ENCODE measurements at places on chromosomes 6 and 20.

DNA sequence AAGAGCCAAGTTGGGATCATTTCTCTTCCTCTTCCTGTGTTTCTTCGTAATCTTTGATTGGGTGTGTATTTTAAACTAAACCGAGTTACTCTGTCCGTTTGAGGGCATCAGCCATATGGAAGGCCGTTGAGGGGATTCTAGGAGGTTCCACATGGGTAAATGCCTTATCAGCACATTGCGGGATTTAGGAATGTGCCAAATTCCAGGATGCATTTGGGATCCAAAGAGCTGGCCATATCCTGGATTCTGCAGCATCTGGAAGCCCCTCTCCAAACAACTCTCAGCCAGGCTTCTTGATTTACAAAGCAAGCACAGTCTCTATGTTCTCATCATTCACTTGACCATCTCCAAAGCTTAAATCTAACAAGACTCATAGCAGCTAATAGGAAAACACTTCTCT, 67.6 kb upstream of the RIN2 start:
- DNase-seq: no peak

DNA sequence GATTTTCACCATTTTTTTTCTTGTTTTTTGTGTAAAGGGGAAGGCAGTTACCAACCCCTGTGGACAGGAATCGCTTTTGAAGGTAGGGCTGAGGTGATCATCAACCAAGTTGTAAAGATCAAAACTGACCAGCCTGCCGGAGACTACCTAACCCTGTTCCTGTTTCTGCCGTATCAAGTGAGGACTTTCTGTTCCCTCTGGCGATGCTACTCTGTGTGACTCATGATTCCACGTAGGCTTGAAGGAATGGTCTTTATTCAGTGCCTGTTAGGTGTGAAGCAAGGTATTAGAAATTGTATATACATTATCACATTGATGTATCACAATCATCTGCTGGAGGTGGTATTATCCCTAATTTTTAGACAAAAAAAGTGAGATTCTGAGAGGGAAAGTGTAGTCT, 161.3 kb downstream of the SOX4 start:
- DNase-seq: no peak

- no peak for DNase-seq
These were observed 80.1 kb upstream of the ID4 start for GRCh38 chr6:19757036-19757435.

DNA sequence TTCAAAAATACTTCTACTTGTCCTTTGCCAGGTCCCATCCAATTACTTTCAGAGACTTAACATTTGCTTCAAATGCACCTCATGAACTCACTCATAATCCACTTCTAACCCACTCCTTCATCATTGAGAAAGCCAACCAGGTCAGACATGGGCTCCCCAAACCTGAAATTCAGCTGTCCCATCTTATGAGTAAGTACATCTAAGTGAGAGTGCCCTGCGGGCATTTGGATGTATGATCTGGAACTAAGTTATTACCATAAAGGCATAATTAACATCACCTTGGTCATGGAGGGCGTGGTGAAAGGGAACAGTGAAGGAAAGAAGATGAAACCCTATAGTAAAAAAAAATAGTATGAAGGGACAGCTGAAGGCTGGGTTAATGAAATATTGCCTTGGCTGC, 896.8 kb downstream of the C6orf118 start:
- no peak for DNase-seq

GRCh38 chr6:118320652-118321051, 227.4 kb upstream of the PLN start:
- no peak for DNase-seq

DNA sequence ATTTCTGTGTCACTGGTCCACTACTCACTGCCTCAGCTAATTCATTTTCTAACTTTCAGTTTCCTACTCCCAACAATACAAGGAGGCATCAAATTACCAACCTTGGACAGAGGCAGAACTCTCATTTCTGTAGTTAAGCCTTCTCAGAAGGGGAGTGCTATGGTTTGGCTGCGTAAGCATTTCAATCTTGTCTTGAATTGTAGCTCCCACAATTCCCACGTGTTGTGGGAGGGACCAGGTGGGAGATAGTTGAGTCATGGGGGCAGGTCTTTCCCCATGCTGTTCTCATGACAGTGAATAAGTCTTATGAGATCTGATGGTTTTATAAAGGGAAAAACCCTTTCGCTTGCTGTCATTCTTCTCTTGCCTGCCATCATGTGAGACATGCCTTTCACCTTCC, 22.9 kb downstream of the HLA-DRA start:
- DNase-seq: no peak

DNA sequence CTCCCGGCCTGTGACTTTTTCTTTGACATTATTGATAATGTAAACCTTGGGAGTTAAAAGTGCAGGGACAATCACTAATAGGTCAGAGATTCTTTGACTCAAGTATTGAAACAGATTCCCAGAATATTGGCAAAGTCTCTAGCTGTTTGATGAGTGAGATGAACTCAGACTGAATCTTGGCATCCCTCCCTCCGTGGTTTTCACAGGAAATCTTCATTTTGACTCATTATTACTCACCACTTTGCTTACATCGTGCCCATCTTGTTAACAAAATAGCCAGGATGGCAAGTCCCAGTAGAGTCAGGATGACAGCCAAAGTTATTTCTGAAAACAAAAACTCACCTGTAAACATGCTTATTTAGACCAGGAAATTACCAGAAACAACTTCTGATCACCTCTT, 2.0 kb downstream of the TSBP1 start:
- DNase-seq: no peak

DNA sequence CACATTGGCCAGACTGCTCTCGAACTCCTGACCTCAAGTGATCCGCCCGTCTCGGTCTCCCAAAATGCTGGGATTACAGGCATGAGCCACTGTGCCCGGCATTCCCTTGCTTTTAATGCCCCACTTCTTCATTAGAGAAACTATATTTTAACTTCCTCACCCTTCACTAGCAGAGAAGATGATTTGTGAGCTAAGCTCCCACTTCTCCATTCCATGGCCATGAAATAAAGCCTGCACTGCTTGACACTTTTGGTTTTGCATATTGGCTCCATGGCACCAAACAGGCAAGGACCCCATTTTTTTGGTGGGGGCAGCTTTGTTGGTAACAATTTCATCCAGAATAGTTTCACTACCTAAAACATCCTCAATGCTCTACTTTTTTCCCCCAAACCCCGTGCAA, 145.3 kb downstream of the TFAP2B start:
- no peak for DNase-seq

GRCh38 chr6:108187519-108187918, 21.7 kb downstream of the NR2E1 start:
- DNase-seq: no peak

DNA sequence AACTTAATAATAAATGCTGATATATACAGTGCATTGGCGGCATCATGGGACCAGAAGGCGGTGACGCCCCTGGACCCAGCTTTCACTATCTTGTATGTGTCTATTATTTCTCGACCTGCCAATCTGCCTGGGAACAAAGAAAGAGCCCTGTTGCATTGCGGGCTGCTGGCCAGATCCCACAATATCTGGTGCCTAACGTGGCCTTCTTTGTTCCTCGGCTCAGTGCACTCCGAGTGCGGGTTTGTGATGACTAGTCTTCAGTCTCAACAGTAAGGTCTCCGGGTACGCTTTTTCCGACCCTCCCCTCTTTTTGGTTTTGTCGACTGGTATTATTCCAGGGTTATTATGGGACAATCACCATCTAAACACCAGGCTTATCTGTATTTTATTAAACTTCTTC, 291.5 kb downstream of the TBC1D32 start:
- DNase-seq: no peak

DNA sequence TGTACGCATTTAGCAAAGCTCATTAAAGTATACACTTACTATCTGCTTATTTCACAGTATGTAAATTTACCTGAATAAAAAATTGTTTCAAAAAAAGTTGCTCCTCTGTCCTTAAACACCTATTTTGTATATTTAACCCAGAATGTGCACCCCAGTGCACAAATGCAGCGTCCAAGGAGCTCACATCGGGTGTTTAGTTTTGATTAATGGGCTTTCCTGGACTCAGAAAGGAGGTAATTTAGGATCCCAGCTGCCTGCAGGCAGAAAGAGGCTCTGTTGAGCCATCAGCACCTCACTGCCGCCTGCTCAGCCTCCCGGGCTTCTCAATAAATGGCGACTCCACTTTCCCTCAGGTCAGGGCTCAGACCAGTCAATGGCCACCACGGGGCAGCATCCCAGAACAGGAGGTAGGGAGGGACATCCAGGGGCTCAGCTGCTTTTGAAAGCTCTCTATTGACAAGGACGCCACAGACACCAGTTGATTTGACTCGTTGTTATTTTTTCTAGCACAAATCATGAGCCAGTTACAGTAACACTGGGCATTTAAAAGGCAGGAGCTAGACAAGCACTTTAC, 70.2 kb upstream of the TBC1D7 start:
- no peak for DNase-seq

GRCh38 chr6:156974830-156975261, 197.7 kb downstream of the ARID1B start:
- DNase-seq: no peak

DNA sequence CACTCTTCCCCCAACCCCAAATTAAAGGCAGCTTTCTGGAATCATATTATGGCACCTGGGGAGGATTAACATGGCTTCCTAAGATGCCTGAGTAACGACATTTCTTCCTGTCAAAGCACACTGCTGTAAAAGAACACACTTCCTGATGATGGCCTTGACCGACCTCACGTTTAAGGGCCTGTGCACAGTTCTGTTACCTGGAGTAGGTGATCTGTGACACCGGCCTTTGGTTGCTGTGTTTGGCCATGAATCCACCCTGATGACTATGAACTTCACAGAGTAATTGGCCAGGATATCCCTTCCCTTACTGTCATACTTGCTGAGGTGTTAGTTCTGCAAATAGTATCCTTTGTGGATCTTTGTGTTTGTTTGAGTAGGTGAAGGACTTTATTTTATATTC, 45.8 kb downstream of the PLCB4 start:
- DNase-seq: no peak

- DNase-seq: no peak
These were observed 75.3 kb upstream of the MRAP2 start for GRCh38 chr6:83958241-83958685.

DNA sequence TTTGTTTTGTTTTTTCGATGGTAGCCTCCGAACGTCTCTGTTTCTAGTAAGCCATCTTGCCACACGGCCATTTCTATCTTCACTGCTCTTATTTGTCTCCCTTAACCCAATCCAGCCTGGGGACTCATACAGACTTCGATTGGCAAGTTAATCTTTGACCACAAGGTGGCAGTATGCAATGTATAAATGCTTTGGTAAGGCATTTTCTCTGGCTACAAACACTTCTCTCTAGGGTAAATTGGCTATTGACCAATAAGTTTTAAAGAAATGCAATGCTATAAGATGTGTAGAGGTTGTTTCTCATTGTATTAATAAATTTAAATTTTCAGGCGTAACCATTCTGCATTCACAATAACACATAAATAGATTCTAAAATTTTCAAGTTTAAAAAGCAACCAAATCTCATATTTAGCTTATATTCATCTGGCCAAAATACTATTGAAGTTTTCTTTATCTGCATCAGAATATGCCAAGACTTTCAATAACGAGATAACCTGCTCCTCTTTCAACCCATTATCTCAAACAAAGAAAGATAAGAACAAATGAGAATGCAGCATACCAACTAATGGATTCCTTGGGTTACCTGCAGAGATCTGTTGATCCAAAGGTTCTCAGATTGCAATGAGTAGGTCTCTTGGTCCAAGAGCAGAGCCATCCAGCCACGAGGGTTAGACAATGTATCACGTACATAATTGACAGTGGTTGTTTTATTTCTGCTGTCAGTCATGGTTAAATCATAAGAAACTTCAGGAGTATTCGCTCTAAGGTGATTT, 231.9 kb downstream of the PKHD1 start:
- DNase-seq: no peak

DNA sequence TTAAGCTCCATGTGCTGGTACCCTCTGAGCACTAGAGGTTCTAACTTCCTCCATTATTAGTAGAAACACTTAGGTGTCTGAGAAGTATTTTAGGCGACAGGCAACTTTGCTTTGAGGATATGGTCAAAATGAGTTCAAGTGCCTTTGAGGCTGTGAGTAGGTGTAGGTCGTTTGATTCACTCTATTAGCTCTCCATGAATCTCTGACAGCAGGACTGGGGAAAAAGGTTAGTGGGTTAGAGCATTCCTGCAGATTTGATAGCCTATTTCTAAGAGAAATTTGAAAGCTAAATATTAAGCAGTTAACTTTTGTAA, 45.9 kb downstream of the IGF2R start:
- no peak for DNase-seq

Measured in substantia nigra (tissue), 51 donors.